Metanephros (tissue), 2 donors: ENCODE measurements at places on chromosomes 7 and 10. TPM values are rescaled to one million over a fixed set of nuclear protein-coding genes. Genes with fewer than 3 reads are reported as not detected.

Gene PCLO
- total RNA-seq = 7.2 TPM

Gene NEURL1
- total RNA-seq = 15.0 TPM

Gene TLX1
- not detected for total RNA-seq

Gene LRRN3
- total RNA-seq = 3.7 TPM

Gene AEBP1
- 68.5 TPM for total RNA-seq

Gene PLAU
- total RNA-seq = 34.2 TPM

Gene PRKAR1B
- 40.8 TPM for total RNA-seq

Gene ENO4
- total RNA-seq = 2.7 TPM

Gene TMEM139
- total RNA-seq = 18.1 TPM

Gene TDRD1
- total RNA-seq = 0.06 TPM

Gene TMEM168
- total RNA-seq = 35.6 TPM

Gene UROS
- 32.6 TPM for total RNA-seq

Gene PSPH
- total RNA-seq = 18.6 TPM

Gene TAS2R4
- 4.7 TPM for total RNA-seq

Gene CYP51A1
- 84.7 TPM for total RNA-seq

Gene MBL2
- not detected for total RNA-seq

Gene ARL3
- total RNA-seq = 9.5 TPM

Gene IGF2BP3
- total RNA-seq = 43.4 TPM

Gene SFTPD
- total RNA-seq = 0.53 TPM

Gene CTAGE4
- 5.3 TPM for total RNA-seq

Gene CNTNAP2
- total RNA-seq = 41.5 TPM

Gene SPDYE6
- total RNA-seq = not detected

Gene TES
- total RNA-seq = 59.8 TPM

Gene TRIM50
- 0.18 TPM for total RNA-seq

Gene FAM25C
- total RNA-seq = not detected

Gene FAM131B
- total RNA-seq = 1.9 TPM

Gene OR9A2
- total RNA-seq = 0.53 TPM
